ENCODE measurements at places on chromosomes 11 and 22.

DNA sequence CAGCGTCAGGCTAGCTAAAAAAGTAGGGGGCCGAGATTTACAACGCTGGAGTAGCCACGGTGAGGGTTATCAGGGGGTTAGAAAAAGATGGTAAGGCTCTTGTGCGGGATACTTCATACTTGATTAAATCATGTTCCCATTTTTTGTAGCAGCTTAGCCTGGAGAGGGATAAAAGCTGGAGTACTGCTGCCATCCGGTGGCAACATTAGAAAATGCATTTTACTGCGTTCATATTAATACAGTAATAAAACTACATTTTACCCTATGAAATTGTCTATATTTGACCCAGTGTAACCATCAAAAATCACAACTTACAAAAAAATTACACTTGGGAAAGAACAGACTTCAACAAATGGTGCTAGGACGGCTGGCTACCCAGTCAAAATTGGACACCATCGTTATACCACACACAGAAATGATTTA is 17.3 kb downstream of the RPUSD4 start:
- peak; percentile 79 for DNase-seq

DNA sequence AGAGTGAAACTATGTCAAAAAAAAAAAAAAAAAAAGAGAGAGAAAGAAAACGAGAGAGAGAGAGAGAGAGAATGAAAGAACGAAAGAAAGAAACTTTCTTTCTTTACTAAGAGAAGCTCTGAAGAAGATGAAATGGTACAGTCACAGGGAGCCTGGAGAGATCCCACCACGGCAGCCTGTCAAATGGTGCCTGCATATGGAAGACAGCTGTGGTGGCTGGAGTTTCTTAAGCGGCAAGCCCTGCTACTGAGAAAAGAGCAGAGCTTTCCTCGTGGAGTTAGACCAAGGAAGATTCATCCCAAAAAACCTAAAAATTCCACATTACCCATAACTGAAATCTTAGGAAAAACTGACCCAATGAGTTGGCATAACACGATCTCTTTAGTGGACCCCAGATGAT is 66.7 kb downstream of the MICAL3 start:
- DNase-seq: no peak

GRCh38 chr22:31496735-31497146 is 405 bp downstream of the SFI1 start:
- no peak for DNase-seq

DNA sequence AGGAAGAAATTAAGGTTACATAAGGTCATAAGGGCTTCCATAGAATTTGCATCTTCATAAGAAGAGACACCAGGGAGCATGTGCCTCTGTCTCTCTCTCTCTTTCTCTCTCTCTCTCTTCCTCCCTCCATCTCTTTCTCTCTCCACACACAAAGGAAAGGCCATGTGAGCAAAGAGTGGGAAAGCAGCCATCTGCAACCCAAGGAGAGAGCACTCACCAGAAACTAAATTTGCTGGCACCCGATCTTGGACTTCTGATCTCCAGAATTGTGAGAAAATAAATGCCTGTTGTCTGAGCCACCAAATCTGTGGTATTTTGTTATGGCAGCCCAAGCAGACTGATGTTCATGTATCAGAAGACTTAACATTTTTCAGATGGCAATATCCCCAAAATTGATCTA is 6.4 kb upstream of the KRTAP5-10 start:
- no peak for DNase-seq

GRCh38 chr11:27487706-27488105 is 15.1 kb upstream of the LGR4 start:
- no peak for DNase-seq

DNA sequence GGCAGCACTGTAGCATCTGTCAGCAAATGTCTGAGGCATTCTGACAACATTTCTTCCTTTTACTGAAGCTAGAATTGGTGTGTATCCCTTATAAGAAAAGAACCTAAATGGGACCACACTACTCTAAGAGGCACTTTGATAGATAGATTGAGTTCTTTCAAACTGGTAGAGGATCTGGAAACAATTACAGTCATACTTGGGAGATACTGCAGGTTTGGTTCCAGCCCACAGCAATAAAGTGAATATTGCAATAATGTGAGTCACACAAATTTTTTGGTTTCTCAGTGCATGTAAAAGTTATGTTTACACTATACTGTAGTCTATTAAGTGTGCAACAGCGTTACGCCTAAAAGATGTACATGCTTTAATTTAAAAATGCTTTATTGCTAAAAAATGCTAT is 96.9 kb downstream of the SBF2 start:
- DNase-seq: no peak

GRCh38 chr11:67439321-67440228 is 2.1 kb upstream of the PTPRCAP start:
- DNase-seq: peak; percentile 72

- no peak for DNase-seq
These were observed 817 bp upstream of the IFITM5 start for GRCh38 chr11:299951-300735.

- DNase-seq: no peak
These were observed 61.1 kb downstream of the GGTLC2 start for GRCh38 chr22:22705328-22706100.

- DNase-seq: no peak
These were observed 503.8 kb upstream of the CCDC179 start for GRCh38 chr11:23364076-23364475.

- DNase-seq: no peak
These were observed 559.6 kb upstream of the CCDC90B start for GRCh38 chr11:83845797-83846196.

- DNase-seq: no peak
These were observed 178.7 kb upstream of the POU2AF2 start for GRCh38 chr11:111066846-111067245.

DNA sequence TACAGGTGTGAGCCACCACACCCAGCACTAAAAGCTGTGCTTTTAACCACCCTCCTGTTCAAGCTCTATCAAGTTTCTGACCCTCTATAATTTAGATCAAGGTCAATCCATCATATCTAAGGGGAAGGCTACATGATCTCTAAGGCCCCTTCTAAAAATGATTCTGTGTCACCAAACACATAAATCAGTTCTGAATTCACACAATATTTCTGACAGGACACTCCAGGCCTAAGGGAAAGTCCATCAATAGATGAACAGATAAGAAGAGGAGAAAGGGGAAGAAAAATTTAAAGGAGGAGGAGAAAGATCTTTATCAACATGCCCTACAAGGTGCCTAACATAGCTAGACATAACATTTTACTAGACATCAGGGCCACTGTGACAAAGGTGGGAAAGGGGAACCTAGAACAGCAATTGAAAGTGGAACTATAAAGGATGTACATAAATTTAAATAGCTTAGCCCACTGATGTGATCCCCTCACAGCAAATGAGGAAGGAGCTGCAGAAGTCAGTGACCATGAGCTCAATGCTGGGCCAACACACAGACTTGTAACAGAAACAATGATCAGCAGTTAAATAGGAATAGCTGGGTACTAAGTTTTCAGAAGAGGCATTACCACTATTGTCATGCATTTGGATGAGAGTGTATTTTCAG is 4.7 kb downstream of the PRCP start:
- DNase-seq: peak; percentile 57

GRCh38 chr22:36243986-36244385 is 4.7 kb upstream of the APOL2 start:
- no peak for DNase-seq

- no peak for DNase-seq
These were observed 103.9 kb downstream of the TENM4 start for GRCh38 chr11:79336797-79337517.

GRCh38 chr22:37036655-37037377 is 14.7 kb upstream of the KCTD17 start:
- no peak for DNase-seq

DNA sequence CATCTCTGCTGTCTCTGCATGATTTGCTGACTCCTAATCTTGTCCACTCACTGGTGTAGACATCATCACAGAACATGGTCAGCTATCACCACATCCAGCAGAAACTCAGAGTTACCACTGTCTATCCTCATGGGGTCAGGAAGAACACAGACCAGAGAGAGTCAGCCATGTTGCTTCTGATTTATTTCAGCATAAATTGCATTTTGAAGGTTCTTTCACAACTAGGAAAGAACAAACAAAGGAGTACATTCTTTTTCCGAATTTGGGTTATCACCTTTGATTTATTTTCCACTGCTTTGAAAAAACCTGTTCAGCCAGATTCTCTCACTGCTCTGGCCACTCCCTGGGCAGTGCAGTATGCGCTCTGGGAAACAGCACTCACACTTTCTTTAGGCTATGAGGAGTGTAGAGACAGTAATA is 172.0 kb upstream of the MTMR2 start:
- DNase-seq: no peak

DNA sequence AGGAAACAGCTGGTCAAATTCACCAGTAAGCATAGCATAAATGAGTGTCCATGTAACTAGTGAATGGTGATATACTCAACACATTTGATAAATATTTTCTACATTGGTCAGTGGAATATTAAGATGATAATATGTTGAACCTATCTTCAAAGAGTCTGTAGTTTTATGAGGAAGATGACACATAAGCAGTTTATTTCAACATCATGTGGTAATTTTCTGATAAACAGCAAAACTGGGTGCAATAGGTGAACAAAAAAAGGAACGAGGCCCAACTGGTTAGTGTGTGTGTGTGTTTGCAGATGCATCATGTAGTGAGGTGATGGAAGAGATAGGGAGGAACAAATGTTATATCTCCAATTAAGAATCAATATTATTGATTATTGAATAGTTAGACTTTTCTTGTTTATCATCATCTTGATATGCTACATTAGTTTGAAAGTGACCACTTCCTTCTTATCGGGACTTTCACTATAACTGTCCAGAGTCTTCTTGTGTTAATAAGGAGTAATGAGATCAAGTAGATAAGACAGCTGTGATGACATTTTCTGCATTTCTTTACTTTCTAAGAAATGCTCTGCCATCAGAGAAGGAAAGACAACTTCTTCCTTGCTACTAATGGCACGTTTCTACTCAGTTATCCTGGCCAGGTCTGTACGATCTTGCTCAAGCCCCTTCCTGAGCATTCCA is 270.7 kb downstream of the ETS1 start:
- DNase-seq: peak; percentile 55

DNA sequence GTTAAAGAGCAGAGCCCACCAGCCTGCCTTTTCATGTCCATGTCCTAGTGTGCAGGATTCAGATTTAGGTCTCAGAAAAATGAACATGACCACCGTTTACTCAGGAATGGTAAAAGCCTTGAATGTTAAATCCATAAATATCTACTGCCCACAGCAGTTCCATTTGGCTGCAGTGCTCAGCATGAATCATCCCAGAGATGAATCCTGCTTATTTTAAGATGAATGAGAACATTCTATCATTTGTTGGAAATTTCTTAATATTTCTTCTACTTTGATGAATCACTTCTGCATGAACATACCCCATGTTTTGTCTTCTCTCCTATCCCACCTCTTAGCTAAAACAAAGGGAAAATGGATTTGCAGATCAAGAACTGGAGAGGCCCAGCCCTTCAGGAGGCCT is 47.5 kb upstream of the AQP11 start:
- DNase-seq: no peak

DNA sequence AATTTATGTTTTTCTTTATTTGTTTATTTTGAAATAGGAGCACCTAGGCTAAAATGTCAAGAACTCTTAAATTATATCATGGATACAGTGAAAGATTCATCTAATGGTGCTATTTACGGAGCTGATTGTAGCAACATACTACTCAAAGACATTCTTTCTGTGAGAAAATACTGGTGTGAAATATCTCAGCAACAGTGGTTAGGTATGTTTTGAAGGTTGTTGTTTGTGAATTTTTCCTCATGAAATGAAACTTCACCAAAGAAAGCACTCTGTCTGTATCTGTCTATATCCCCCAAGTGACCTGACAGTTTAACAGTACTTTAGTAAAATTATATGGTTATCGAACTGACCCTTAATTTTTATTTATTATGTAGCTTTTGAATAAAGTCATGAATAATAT is 12.8 kb downstream of the ATM start:
- no peak for DNase-seq

- no peak for DNase-seq
These were observed 215.1 kb downstream of the TMEM135 start for GRCh38 chr11:87252869-87253268.

DNA sequence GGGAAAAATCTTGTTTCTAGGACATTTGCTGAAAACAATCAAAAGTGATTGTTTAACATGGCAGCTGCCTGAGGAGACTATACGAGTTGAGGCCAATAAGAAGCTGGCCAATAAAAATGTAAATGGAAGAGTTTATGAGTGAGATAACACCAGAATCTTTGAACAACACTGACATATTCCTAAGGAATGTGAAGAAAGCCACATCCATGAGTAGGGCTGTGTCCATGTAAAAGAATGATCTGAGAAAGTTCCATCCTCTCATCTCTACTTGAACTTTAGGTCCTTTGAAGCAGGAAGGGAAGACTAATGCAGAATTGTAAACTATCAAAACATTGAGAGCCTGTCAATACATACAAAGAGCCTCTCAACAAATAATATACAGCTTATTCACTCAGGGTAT is 6.9 kb upstream of the CHORDC1 start:
- DNase-seq: no peak

- peak; percentile 86 for DNase-seq
These were observed 12.8 kb downstream of the DGCR2 start for GRCh38 chr22:19109198-19110063.

DNA sequence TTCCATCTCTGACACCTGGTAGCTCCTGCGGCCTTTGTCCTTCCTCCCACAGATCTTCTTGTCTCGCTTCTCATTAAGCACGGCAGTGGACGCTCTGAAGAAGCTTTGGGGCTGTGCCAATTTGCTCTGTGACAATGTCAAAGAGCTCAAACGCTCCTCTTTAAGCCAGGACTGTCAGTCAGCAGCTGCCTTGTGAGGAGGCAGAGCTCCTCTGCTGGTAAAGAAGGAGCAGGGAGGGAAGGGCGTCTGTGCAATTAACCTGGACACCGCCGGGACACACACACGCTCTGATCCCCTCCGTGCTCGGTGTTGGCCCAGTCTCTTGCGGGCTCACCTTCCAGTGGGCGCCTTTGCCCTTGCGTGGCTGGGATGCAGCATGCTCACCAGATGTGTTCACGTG is 373.9 kb downstream of the BRD1 start:
- no peak for DNase-seq

DNA sequence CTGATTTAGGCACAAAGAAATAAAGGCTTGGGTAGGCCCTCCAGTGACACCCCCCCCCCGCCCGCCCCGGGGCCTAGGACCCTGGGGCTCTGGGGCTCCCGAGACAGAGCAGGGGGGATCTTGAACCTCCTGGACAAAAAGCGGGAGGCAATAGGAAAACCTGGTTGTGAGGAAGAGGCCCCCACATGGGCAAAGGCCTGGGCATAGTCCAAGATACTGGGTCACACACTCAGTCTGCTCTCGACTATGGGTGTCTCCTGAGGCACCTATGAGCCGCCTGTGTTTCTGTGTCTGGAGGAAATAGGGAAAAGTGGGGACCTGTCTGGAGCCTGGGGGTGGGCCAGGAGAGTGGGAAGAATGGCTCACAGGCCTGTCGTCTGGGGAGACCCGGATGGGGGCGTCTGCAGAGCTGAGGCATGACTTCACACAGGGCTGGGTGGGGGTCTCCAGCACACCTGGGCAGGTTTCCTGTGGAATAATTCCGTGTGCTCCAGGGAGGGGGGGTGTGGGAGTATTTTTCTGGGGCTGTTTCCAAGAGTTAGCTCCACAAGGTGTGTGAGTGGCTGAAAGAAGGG is 2.4 kb upstream of the MN1 start:
- DNase-seq: no peak
